ENCODE measurements at places on chromosomes 12 and 14.

DNA sequence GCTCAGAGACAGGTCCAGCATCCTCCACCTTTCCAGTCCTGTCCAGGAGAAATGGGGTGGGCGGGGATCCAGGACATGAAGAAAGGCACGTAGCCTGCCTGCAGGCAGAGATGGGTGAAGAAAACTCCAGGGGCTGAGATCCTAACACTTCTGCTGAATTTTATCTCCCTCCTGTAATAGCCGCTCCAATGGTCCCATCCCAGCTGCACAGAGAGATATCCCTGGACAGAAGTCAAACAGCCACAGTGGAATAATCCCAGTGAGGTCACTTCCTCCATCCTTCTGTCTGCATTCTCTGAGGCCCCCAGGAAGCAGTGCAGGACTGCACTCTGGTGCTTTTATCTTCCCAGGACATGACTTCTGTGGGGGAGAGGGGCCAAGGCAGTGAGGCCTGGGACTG is 26.3 kb downstream of the KRT18 start:
- no peak for DNase-seq

- DNase-seq: no peak
These were observed 521.2 kb downstream of the MED13L start for GRCh38 chr12:115756271-115756670.

DNA sequence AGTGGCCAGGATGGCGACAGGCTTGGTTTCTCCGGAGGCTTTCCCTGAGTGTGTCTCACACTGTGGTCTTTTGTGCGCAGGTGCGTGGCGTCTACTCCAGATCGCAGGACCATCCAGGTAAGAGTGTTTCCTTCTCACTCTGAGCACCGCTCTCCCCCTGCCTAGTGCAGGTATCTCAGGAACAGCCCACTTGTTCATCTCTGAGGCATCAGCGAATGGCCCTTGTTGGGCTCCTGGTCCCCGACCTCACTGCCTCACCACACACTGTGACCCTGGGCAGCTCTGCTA is 781 bp downstream of the ADGRD1 start:
- DNase-seq: no peak

DNA sequence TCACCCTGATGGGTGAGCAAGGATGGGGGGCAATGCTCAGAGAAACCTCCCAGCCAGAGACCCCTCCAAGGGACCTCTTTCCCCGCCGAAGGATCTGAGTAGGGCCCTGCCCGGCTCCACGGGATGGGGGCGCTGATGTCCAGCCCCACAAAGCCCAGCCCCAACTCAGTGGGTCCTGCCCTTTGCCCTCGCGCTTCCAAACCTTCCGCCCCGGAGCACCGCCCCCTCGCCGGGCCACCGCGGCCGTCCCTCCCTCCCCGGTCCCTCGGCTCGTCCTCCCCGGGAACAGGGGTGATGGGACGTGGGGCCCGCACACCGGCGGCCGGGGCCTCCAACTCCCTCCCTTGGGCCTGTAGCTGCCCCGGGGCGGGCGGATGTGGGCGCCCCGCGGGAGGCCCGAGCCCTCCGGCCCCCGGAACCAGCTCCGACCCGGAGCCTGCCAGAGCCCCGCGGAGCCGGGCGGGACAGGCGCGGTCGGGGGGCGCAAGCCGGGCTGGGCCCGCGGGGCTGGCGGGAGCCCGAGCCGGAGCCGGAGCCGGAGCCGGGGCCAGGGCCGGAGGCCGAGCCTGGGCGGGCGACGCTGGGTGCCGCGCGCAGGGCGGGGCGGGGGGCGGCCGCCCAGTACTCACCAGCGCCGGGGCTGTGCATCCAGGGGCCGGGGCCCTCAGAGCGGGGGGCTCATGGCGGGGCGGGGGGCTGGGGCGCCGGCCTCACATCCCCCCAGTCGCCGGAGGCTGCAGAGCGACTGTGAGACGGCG is 386 bp downstream of the HDAC7 start:
- peak; percentile 58 for DNase-seq

DNA sequence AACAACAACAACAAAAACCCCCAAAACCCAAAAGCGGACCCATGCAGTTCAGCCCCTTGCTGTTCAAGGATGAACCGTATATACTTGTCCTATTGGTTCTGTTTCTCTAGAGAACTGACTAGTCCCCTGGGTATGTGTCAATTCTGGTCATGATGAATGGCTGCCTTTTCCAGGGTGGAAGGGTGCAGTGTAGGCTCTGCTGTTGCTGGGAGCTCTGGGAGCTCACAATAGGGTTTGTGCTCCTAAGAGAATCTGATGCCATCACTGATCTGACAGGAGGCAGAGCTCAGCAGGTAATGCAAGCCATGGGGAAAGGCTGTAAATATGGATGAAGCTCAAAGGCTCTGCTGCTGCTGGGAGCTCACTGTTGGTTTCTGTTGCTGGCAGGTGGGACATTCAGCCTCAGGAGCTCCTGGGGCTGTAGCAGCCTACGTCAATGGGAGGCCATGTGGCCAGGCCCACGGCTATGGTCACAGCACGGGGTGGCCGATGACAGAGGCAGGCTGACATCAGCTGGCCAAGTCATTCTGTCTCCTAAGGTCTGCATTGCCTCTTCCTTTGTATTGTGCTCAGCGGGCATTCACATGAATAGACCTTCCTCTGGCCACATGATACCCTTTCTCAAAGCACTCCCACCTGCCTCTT is 37.9 kb downstream of the DLK1 start:
- DNase-seq: no peak

DNA sequence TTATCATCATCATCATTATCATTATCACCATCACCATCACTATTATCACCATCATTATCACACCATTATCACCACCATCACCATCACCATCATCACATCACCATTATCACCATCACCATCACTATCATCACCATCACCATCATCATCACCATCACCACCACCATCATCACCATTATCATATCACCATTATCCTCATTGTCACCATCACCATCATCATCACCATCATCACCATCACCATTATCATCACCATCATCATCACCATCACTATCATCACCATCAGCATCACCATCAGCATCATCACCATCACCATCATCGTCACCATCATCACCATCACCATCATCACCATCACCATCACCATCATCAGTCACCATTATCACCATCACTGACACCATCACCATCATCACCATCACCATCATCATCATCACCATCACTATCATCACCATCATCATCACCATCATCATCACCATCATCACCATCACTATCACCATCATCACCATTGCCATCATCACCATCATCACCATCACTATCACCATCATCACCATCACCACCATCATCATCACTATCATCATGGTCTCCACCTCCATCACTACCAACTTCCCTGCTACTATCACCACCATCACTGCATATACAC is 20.2 kb upstream of the GALNT9 start:
- no peak for DNase-seq

Data from LHCN-M2 (cell line).